IMR-90 (cell line): ENCODE measurements at places on chromosomes 3 and 15. TPM values are rescaled to one million over a fixed set of nuclear protein-coding genes. Genes with fewer than 3 reads are reported as not detected.

GRCh38 chr3:193040836-193041672 is 123.4 kb upstream of the MB21D2 start:
- DNase-seq = peak; percentile 60

DNA sequence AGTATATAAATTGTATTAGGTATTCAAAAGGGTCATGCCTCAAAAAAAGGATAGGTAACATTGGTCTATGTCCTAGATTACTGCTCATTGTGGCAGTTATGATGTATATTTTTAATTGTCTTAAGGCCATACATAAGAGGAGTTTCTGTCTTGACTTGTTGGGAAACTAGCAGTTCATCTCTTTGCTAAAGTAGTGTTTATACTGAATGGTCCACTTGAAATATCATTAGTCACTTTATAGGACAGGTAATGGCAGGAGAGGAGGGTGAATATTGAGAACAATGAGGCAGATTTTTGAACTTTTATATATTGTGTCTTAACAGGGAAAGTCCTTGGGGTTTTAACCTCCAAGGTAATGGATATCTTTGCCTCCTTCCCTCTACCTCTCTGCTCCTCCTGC is 58.4 kb downstream of the TP63 start:
- DNase-seq = no peak

GRCh38 chr15:69104050-69104750 is 56.2 kb upstream of the GLCE start:
- DNase-seq = no peak

DNA sequence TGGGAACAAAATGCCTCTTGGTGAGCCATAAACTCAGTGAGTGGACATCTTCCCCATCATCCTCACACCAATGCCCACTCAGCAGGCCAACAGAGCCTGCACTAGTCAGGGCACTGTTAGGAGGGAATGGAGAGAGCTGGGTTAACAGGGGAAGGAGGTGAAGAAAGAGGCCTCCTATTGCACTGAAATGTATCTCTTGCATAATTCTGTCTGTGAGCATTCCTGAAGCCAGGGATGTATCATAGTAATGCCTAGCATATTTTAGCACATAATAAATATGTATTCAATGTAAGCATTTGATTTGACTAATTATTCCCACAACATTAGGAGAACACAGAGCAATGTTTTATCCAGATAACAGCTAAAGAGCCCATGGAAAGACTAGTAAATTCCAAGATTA is 81.2 kb downstream of the ANO10 start:
- DNase-seq = peak; percentile 58

The SLC6A11 gene
- not detected in 2 replicates for total RNA-seq

DNA sequence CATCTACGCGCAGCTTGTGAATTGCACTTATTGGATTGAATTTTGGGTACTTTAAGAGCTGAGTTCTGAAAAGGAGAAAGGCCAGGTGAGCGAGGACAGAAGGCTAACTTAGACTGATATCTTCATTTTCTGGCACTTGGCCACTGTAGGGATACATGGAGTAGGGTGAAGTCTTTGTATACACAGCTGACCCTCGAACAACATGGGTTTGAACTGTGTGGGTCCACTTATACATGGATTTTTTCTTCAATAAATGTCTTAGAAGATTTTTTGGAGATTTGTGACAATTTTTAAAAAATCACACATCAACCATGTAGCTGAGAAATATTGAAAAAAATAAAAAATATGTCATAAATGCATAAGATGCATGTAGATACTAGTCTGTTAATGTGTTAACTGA is 18.3 kb downstream of the PTPRG start:
- DNase-seq = no peak

DNA sequence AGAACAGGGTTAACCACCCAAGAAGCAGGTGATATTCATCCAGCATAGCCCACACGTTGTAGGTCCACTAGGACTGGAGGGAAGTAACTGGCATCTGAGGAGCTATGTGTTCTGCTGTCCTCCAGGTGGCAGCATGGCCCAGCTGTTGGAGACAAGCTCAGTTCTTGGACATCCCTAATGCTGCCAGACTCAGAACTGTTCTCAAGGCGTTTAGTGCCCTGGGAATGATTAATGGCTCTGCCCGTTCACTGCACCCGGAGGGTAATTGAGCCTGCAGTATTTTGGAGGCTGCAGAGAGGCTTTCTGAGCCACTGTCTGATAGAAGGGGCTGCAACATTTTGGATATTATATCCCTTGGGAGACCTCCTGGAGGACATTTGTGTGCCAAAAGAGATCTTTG is 521.3 kb upstream of the SEMA6D start:
- peak; percentile 87 for DNase-seq

GRCh38 chr3:147383617-147384016 is 22.7 kb downstream of the ZIC4 start:
- no peak for DNase-seq
